ENCODE measurements at places on chromosomes 16 and 17. TPM values are rescaled to one million over a fixed set of nuclear protein-coding genes. Genes with fewer than 3 reads are reported as not detected.

The SGCA gene
- 0.75 TPM for total RNA-seq

The GAS7 gene
- not detected for total RNA-seq

The GPR142 gene
- total RNA-seq, result not detected

The TM4SF5 gene
- not detected for total RNA-seq

The PRKAR1A gene
- total RNA-seq, result 204 TPM

The FBXL16 gene
- 0.18 TPM for total RNA-seq

The ADAM11 gene
- 0.19 TPM for total RNA-seq

The CDH11 gene
- 91.9 TPM for total RNA-seq

The PPP1R27 gene
- total RNA-seq, result not detected

The TBX21 gene
- total RNA-seq, result not detected

The CAMKK1 gene
- 2.9 TPM for total RNA-seq

The MAP2K4 gene
- 24.6 TPM for total RNA-seq

The TSPAN10 gene
- 0.18 TPM for total RNA-seq

The CSH2 gene
- not detected for total RNA-seq

The SPSB3 gene
- 38.5 TPM for total RNA-seq

The KCNJ16 gene
- under 0.01 TPM for total RNA-seq

The TPPP3 gene
- total RNA-seq, result 0.28 TPM

The SLC25A11 gene
- 53.2 TPM for total RNA-seq

The WNT3 gene
- total RNA-seq, result 1.6 TPM

The HAP1 gene
- 0.28 TPM for total RNA-seq

The HNF1B gene
- not detected for total RNA-seq

The CTRB2 gene
- not detected for total RNA-seq

The MON1B gene
- 9.0 TPM for total RNA-seq

The SOX15 gene
- total RNA-seq, result 0.28 TPM

The TBC1D3C gene
- total RNA-seq, result not detected

The SPNS2 gene
- 4.6 TPM for total RNA-seq

The GFAP gene
- total RNA-seq, result 0.54 TPM

The ITGAL gene
- total RNA-seq, result not detected

The CCL5 gene
- 0.18 TPM for total RNA-seq

The HOXB8 gene
- not detected for total RNA-seq

The CCL1 gene
- 0.09 TPM for total RNA-seq

The AOC3 gene
- total RNA-seq, result under 0.01 TPM

The MPV17L gene
- total RNA-seq, result 0.09 TPM

The C1QTNF1 gene
- 2.6 TPM for total RNA-seq

The CCT6B gene
- 0.38 TPM for total RNA-seq

The SMIM36 gene
- not detected for total RNA-seq

The SRCIN1 gene
- total RNA-seq, result under 0.01 TPM

The DNAH3 gene
- not detected for total RNA-seq

The MYH1 gene
- total RNA-seq, result not detected

The RNF157 gene
- 0.09 TPM for total RNA-seq

The EME2 gene
- total RNA-seq, result 11.7 TPM

The TXNDC11 gene
- total RNA-seq, result 25.1 TPM

The C16orf54 gene
- not detected for total RNA-seq

The FOXN1 gene
- not detected for total RNA-seq

The CCDC200 gene
- total RNA-seq, result not detected

The CD300LG gene
- total RNA-seq, result 0.09 TPM

The GALR2 gene
- not detected for total RNA-seq

The USH1G gene
- total RNA-seq, result not detected

The PSMC3IP gene
- total RNA-seq, result 7.3 TPM

The SEZ6L2 gene
- total RNA-seq, result 1.2 TPM

The MMP28 gene
- total RNA-seq, result 3.8 TPM

The TAC4 gene
- total RNA-seq, result not detected
